Cardiac atrium fibroblast (primary cell): ENCODE measurements at places on chromosomes 5 and 9. TPM values are rescaled to one million over a fixed set of nuclear protein-coding genes. Genes with fewer than 3 reads are reported as not detected.

The BOD1 gene
- 48.9 and 49.6 TPM in 2 replicates for total RNA-seq

The SLC6A18 gene
- not detected in 2 replicates for total RNA-seq

The GTF3C5 gene
- 29.6 and 31.8 TPM in 2 replicates for total RNA-seq

The UTP15 gene
- 6.0 and 13.8 TPM in 2 replicates for total RNA-seq

The DCANP1 gene
- total RNA-seq = not detected in 2 replicates

The RNF180 gene
- 2.5 and 3.9 TPM in 2 replicates for total RNA-seq

The WWC1 gene
- 2.7 and 7.8 TPM in 2 replicates for total RNA-seq

The ARHGEF39 gene
- 0.18 and 0.49 TPM in 2 replicates for total RNA-seq
